ENCODE measurements at places on chromosomes 1 and 21.

- DNase-seq: no peak
Observed at GRCh38 chr1:226712742-226713419, 26.2 kb downstream of the ITPKB start.

- DNase-seq: no peak
Observed at GRCh38 chr1:235298758-235299157, 29.2 kb downstream of the ARID4B start.

DNA sequence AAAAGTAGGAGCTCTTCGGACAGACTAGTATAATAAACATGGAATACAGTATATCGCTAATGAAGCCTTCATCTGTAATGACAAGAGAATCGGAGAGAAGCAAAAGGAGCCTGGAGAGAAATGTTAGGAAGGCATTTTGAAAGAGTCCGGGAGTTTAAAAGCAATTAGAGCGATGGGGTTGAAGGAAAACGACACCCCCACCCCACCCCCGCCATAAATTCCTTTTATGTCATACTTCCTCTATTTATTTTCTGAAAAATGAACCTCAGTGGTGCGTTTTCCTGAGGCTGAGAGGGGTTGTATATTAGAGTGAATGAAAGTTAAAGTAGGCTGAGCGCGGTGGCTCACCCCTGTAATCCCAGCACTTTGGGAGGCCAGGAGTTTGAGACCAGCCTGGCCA, 635 bp upstream of the APH1A start:
- no peak for DNase-seq

DNA sequence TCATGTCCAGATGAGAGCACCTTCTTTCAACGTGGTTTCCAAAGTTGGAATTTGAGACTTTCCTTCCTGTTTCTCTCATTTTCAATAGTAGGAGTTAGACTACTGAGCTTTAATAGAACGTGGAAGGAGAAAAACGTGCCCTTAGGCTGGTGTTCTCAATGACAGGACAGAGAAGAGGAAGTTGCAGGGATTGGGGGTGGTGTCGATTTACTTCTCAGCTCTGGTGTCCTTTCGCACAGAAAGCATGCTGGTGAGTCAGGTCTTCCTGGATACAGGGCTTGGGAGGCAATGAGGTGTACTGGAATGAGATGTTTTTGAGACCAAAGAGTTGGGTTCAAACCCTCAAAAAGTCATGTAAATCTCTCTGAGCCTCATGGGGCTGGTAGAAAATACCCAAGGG, 67.1 kb downstream of the HIVEP3 start:
- DNase-seq: no peak

- no peak for DNase-seq
Observed at GRCh38 chr1:93768380-93768863, 86.8 kb upstream of the BCAR3 start.

GRCh38 chr1:95636897-95637296, 402.9 kb downstream of the RWDD3 start:
- no peak for DNase-seq

DNA sequence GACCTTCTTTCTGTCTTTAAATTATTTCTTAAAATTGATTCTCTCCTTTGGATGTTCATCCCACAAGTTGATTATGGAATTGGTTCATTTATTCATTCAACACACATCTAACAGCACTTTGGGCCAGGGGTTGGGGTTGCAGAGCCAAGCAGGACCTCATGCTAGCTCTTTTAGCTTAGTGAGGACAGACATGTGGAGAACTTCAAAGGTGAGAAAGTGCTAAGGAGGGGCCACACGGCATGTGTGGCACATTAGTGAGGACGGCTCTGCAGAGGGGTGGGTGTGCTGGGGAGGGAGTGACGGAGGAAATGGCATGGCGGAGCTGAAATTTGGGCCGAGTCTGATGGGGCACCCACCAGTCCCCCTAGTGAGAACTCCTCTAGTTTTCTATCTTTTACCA, 32.5 kb upstream of the VASH2 start:
- no peak for DNase-seq

DNA sequence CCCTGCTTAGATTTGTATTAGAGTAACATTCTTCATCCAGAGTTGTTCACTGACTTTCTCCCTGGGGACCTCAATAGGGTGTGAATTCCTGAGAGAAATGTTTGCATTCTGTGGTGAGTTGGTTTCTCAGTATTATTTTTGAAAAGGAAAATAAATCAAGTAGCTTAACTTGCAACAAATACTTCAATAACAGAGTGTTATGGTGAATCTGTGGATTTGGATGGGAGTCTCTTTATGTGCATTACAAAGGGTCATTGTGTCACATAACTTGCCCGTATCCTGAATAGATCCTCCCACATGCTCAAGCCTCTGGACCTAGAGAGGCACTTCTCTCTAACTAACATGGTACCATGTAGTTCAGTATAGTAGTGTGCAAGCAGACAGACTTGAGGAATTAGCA, 68.4 kb upstream of the IPO9 start:
- no peak for DNase-seq

- no peak for DNase-seq
Observed at GRCh38 chr1:3410142-3410925, 44.1 kb upstream of the ARHGEF16 start.
